ENCODE measurements at places on chromosomes 5 and 9. TPM values are rescaled to one million over a fixed set of nuclear protein-coding genes. Genes with fewer than 3 reads are reported as not detected.

ARSI gene
- total RNA-seq = not detected

DNA sequence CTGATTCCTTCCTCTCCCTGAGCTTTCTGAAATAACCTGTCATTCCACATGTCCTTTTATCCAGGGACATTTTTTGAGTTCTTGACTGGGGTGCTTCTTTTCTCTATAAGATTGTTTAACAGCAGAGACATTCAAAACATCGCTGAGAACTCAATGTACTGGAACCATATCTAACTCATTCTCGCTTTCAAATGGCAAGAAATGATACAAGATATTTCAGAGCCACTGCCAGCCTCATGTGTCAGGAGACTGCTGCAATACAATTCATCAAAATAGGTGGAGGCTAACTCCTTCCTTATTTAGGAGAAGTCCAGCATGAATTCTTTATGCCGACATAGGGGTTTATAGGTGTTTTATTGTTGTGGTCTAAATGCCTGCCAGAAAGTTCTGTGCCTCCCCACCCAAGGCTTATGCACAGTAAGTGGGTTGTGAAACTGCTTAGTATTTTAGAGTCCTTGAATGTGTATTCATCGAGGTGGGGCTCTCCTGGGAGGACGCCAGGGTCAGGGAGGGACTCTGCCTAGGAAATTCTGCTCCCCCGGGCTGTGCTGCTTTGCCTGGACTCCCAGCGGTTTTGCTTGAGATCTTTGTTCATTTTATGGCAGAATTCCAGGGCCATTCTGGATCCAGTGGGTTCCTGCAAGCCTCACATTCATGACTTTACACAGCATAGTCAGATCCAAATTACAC lies 53.9 kb downstream of the ZNF474 start:
- no peaks in the 10 kb centered on the region for H3K27me3 ChIP-seq
- H3K36me3 ChIP-seq = no peaks in the 10 kb centered on the region
- H3K4me1 ChIP-seq = no peaks in the 10 kb centered on the region
- no peak overlapping the region for H3K4me3 ChIP-seq
- H3K27ac ChIP-seq = no peak overlapping the region

GRCh38 chr5:150460781-150461180 lies 11.2 kb upstream of the RPS14 start:
- DNase-seq = no peak
- H3K4me3 ChIP-seq = no peak overlapping the region
- H3K36me3 ChIP-seq = no peaks in the 10 kb centered on the region
- H3K4me1 ChIP-seq = peaks cover 13% of the 10 kb centered on the region

GRCh38 chr9:93830012-93830596 lies 125.1 kb downstream of the BARX1 start:
- no peaks in the 10 kb centered on the region for H3K36me3 ChIP-seq
- no peak overlapping the region for H3K4me3 ChIP-seq
- DNase-seq = no peak
- H3K27me3 ChIP-seq = peaks cover 13% of the 10 kb centered on the region

- no peak overlapping the region for H3K27ac ChIP-seq
- no peaks in the 10 kb centered on the region for H3K27me3 ChIP-seq
- no peak overlapping the region for H3K4me3 ChIP-seq
Observed at GRCh38 chr5:171023508-171023907, 161.7 kb downstream of the RANBP17 start.

DNA sequence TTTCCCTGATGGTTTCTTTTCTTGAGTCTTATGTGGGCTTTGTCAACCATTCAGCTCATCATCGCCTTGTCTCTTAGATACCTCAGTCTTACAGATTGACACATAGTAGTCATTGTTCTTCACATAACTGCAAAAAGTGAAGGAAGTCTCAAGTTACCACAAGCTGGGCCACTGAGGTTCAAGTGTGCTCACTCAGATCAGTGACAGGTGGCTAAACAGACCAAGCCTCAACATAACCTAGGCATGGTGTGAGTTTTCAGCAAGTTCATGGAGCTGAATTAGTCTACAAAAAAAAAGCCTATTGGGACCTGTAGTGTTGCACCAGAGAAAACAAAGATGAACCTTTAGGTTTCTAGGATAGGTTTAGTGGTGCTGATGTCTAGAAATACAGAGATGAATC lies 58.2 kb downstream of the RFK start:
- DNase-seq = no peak
- no peak overlapping the region for H3K27ac ChIP-seq
- no peak overlapping the region for H3K4me3 ChIP-seq

DNA sequence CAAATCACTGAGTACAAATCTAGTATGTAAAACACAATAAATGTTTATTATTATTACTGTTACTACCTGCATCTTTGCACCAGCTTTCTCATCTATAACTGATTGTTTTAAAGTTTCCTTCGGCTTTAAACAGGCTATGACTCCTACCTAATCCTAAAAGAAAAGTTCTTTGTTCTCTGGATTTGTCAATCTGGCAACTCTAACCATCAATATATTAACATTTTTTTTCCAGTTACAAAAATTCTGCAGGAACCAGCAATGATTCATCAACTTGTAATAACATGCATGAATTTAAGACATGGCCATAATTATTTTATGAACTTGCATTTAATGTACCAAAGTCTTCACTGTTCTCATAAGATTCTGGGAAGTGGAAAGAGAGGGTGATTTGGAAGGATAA lies 228.5 kb downstream of the PIK3R1 start:
- no peaks in the 10 kb centered on the region for H3K27me3 ChIP-seq
- H3K36me3 ChIP-seq = no peaks in the 10 kb centered on the region
- no peaks in the 10 kb centered on the region for H3K4me1 ChIP-seq

DNA sequence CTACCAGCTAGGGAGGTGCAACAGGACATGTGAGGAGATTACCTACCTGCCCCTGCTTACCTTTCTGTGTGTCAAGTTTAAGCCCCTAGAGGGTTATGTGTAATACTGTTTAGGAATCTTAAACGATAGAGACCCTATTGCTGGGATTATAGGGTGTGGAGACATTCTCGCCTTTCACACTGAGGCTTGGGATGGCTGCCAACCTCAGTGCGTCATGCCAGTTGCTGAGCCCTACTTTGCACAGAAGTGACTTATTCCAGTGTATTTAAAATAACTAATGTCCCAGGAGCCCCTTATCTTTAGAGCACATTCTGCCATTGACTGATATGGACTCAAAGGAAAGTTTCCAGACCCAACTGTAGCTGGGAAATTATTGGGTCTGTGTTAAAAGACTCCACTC lies 76.6 kb upstream of the XPA start:
- no peak for DNase-seq
- peaks cover 15% of the 10 kb centered on the region for H3K27me3 ChIP-seq
- H3K27ac ChIP-seq = no peak overlapping the region
- no peak overlapping the region for H3K4me3 ChIP-seq
- no peaks in the 10 kb centered on the region for H3K36me3 ChIP-seq

GRCh38 chr9:133658442-133659431 lies 22.6 kb downstream of the DBH start:
- no peaks in the 10 kb centered on the region for H3K36me3 ChIP-seq
- H3K4me1 ChIP-seq = peaks cover 9% of the 10 kb centered on the region
- no peak overlapping the region for H3K27ac ChIP-seq
- no peak for DNase-seq
- H3K4me3 ChIP-seq = no peak overlapping the region

DNA sequence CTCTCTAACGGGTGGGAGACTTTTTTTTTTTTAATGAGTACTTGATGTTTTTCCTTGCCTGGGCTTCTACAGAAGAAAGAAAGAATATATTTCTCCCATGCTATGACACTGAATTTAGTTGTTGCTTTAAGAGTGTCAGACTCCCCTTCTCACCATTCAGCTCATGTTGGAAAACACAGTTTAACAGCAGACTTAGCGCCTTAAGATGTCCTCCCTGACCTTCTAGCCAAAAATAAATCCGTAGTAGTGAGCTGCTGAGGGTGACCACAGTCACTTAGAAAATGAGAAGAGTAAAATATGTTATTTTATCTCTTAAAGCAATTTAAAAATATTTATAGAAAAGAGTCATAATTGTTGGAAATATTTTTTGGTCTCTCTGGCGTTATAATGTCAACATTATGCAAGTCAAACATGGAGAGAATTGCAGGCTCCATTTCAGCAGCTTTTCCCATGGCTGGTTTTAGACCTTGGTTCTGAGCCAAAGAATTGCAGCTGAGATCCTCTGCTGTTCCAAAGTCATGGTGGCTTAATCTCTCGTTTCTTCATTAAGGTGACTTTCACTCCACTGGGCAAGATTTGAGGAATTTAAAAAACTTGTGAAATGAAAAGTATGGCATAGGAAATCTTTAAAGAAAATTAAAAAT lies 143.5 kb downstream of the GHR start:
- no peak overlapping the region for H3K27ac ChIP-seq
- no peak overlapping the region for H3K4me3 ChIP-seq
- no peaks in the 10 kb centered on the region for H3K36me3 ChIP-seq
- H3K4me1 ChIP-seq = peaks cover 29% of the 10 kb centered on the region

GRCh38 chr5:96016216-96016615 lies 54.6 kb upstream of the ELL2 start:
- H3K4me1 ChIP-seq = no peaks in the 10 kb centered on the region
- DNase-seq = no peak
- no peak overlapping the region for H3K27ac ChIP-seq
- H3K27me3 ChIP-seq = no peaks in the 10 kb centered on the region

COL15A1 gene
- 320 TPM for total RNA-seq

DNA sequence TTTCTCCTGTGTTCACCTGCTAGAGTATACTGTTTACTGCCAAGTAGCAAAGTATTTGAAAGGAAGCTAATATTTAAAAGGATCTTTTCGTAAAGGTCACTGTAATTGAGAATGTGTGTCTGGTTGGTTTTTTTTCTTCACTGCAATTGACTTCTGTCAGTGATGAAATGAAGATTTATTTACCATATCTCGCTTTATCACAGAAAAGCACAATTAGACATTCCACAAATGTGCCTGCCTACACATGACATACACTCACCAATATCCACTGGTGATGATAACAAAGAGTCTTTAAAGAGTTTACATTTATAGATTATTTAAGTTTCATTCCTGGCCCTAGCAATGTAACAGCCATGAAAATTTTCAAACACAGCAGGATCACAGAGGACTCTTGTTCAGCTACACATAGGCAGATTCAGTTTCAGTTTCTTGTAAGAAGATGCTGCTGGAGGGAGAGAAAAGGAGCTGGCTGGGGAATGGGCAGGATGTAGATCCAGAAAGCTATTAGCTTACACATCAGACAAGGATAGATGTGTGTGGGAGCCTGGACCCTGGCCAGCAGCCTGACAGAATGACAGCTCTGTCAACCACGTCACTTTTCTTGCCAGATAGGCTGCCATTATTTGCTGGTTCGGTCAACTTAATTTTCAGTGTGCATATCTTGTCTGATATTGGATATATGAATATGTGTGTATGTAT lies 104.0 kb downstream of the GDNF start:
- peaks cover 23% of the 10 kb centered on the region for H3K4me1 ChIP-seq
- no peaks in the 10 kb centered on the region for H3K27me3 ChIP-seq
- no peaks in the 10 kb centered on the region for H3K36me3 ChIP-seq
- H3K27ac ChIP-seq = no peak overlapping the region

GPSM1 gene
- total RNA-seq = 9.9 TPM

- no peaks in the 10 kb centered on the region for H3K27me3 ChIP-seq
- no peak overlapping the region for H3K27ac ChIP-seq
- no peaks in the 10 kb centered on the region for H3K36me3 ChIP-seq
- peaks cover 43% of the 10 kb centered on the region for H3K4me1 ChIP-seq
- DNase-seq = no peak
Observed at GRCh38 chr5:141478321-141478945, 2.7 kb downstream of the PCDHGC3 start.

NR6A1 gene
- total RNA-seq = 9.8 TPM

DNA sequence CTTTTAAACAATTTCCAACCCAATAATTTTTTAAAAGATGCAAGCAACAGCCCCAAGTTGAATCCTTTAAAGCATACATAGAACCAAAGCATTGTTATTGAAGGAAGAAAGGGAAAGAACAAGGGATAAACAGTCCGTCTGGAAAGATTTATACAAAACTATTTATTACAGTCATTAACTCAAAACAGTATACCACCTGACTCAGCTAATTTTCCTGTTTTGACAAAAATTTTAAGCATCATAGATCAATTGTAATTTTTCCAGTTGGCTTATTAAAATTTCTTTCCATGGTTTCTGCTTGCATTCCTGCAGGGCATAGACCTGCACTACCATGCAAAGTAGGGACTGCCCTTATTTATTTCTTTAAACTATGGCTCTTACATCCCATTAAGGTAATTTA lies 29.9 kb downstream of the AP3B1 start:
- H3K4me1 ChIP-seq = no peaks in the 10 kb centered on the region
- no peaks in the 10 kb centered on the region for H3K27me3 ChIP-seq
- no peak for DNase-seq
- H3K36me3 ChIP-seq = peaks cover 7% of the 10 kb centered on the region

GRCh38 chr5:11905206-11905605 lies 960 bp upstream of the CTNND2 start:
- H3K27me3 ChIP-seq = peaks cover 12% of the 10 kb centered on the region
- H3K27ac ChIP-seq = no peak overlapping the region
- H3K4me1 ChIP-seq = no peaks in the 10 kb centered on the region
- DNase-seq = no peak
- no peak overlapping the region for H3K4me3 ChIP-seq

GRCh38 chr5:137582218-137582617 lies 83.1 kb upstream of the SPOCK1 start:
- no peak overlapping the region for H3K4me3 ChIP-seq
- no peaks in the 10 kb centered on the region for H3K4me1 ChIP-seq
- no peak overlapping the region for H3K27ac ChIP-seq

DNA sequence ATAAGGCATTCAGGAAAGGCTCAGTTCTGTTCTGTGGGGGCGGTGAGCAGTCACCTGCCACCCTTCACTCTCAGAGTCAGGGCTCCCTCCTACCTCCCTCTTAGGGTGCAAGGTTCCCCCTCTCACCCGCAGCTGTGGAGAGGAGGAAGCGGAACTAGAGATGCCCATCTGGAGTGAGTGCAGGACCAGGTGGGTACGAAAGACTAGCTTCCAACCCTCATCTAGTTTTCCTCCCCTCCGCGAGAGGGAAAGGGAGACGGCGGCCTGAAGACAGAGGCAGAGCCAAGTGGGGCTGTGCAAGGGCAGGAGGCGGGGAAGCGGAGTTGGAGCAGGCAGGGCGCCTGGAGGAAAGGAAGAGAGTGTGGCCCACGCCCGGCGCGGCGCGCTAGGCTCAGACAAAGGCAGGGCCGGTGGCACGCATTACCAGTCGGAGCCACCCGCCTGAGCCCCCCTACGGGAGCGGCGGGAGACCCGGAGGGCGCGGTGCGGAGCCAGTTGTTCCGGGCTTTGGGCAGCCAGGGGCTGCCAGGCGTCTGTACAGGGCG lies 7.3 kb downstream of the PRR7 start:
- no peaks in the 10 kb centered on the region for H3K36me3 ChIP-seq
- no peaks in the 10 kb centered on the region for H3K27me3 ChIP-seq
- no peak overlapping the region for H3K4me3 ChIP-seq

DNA sequence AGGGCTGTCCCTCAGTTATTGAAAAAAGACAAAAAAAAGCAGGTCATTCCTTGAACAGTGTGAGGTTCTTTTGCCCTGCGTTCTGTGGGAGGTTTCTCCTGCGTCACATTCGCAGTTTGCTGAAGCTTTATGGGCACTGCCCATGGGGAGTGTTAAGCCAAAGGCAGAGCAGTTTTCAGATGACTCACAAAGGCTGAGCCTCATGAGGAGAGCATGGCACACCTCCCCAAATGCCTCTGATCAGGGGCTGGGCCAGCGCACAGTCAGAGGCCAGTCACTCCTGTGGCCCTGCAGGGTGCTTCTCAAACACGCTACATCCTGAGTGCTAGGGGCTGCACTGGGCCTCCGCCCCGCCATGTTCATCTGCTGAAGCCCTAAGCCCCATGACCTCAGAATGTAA lies 38.4 kb downstream of the IRX1 start:
- no peak for DNase-seq
- no peaks in the 10 kb centered on the region for H3K4me1 ChIP-seq
- no peak overlapping the region for H3K27ac ChIP-seq
- no peaks in the 10 kb centered on the region for H3K27me3 ChIP-seq

SLC6A18 gene
- not detected for total RNA-seq
